ENCODE measurements at places on chromosomes 1 and 21.

DNA sequence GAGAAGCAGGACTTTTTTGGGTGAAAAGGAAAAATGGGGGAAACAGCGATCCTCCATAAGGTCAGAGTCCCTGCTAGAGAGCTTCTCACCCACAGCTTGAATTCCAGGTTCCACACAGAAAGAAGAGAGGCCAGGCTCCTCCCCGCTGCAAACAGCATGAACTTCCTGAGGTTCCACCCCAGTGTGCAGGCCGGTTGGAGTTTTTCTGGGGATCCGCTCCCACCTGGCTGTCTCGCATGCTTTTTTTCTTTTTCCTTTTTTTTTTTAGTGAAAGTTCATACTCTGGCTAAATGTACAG lies 595.1 kb upstream of the ZP4 start:
- no peak for DNase-seq

DNA sequence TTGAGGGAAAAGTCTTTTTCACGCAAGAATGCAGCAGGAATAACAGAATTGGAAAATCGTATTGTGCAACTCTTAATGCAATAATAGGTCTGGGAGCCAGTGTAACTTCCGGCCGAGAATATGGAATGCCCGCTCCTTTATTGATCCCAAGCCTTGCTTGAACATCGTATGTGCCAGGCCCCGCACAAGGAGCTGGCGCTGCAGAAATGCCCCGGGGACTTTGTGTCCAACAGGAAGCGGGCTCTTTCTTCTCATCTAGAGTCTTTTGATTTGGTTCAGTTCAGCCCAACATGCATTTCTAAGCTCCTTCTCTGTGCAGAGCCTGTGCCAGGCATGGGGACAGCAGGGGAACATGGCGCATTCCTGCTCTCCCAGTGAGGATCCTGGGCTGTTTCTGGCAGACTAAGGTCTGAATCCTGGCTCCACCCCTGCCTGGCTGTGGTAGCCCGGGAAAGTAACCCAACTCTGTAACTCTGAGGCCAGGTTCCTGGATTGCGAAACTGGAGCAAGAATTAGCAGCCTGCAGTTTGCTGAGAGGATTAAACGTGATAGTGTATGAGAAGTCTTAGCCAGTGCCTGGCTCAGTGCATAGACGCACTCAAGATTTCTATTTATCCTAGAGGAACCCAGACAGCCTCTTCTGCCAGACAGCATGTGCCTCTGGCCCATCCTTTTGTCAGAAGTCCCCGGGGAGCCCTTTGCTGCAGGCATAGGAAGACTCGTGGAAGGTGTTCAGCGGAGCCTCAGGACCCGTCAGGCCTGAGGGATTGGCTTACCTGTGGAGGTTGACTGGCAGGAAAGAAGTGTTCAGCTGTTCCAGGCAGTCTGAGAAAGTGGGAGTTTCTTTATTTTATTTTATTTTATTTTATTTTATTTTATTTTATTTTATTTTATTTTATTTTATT lies 987 bp upstream of the CDCP2 start:
- no peak for DNase-seq

GRCh38 chr1:26578167-26578566 lies 48.6 kb downstream of the RPS6KA1 start:
- no peak for DNase-seq

- DNase-seq, result no peak
Observed at GRCh38 chr1:60010690-60011089, 62.9 kb downstream of the C1orf87 start.

- DNase-seq, result no peak
Observed at GRCh38 chr21:38500073-38500472, 1.8 kb upstream of the ERG start.

DNA sequence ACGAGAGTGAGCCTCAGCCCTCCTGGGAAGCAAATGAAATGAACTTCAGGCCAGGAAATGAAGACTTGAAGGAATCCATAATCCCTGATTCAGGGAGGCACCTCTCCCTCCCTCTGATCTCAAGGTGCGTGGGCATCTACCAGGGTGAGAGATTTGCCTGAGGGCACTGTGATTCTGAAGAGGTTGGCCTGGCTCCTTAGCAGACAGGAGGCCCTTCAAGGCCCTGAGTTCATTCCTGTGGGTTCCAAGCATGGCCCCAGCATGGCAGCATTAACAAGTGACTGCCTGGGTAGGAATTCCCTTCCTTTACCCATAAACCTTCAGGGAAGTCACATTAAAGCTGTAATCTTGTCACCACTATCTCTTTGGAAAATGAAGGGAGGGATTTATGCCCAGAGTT lies 29.8 kb upstream of the IFNGR2 start:
- DNase-seq, result no peak

- no peak for DNase-seq
Observed at GRCh38 chr1:205663286-205663936, 16.9 kb downstream of the SLC45A3 start.

Measured in non-pigmented ciliary epithelial cell (primary cell).